Motor neuron (in vitro differentiated cells): ENCODE measurements at places on chromosomes 6 and 20.

DNA sequence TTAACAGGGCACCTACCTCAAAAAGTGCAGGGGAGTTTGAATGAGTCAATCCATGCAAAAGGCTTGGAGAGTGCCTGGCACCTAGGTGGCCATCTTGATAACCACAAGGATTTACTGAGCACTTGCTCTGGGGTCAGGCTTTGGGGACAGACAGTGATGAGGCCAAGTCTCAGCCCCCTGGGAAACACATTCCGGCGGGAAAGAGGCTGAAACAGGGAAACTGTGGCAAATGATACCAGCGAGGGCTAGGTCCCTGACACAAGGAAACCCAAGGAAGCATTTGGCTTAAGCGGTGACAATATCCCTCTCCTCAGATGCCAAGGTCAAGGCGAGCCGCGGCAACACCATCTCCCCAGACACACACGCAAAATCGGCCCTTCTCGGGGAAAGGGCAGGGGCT lies 527 bp upstream of the DOK5 start:
- ATAC-seq = no peak

GRCh38 chr20:47886454-47887041 lies 101.3 kb upstream of the SULF2 start:
- ATAC-seq = no peak

DNA sequence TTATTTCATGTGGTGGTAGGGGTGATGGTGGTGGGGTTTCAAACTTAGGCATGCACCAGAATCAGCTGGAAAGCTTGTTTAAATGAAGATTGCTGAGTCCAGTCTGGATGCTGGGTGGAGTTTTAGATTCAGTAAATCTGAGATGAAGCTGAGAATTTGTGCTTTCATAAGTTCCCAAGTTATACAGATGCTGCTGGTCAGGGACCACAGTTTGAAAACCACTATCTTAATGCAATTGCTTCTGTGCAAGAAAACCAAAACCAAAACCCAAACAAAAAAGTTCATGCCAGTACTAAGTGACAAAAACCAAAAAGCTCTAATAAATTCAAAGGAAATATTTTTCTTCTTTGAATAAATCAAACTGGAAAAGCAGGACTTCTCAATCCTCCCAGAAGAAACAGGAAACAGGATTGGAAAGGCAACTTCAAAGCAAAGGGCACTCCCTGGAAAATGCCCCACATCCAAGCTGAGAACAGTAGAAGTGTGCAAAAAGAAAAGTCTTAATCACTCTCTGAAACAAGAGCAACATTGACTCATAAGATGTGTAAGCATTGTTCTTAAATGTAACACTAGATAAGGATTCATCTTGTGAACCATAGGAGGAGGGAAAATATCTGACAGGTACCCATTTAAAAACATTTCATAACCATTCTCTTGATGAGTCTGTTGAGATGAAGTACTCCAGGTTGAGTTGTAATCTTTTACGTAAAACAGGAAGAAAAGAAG lies 481.5 kb upstream of the HSF2 start:
- no peak for ATAC-seq

DNA sequence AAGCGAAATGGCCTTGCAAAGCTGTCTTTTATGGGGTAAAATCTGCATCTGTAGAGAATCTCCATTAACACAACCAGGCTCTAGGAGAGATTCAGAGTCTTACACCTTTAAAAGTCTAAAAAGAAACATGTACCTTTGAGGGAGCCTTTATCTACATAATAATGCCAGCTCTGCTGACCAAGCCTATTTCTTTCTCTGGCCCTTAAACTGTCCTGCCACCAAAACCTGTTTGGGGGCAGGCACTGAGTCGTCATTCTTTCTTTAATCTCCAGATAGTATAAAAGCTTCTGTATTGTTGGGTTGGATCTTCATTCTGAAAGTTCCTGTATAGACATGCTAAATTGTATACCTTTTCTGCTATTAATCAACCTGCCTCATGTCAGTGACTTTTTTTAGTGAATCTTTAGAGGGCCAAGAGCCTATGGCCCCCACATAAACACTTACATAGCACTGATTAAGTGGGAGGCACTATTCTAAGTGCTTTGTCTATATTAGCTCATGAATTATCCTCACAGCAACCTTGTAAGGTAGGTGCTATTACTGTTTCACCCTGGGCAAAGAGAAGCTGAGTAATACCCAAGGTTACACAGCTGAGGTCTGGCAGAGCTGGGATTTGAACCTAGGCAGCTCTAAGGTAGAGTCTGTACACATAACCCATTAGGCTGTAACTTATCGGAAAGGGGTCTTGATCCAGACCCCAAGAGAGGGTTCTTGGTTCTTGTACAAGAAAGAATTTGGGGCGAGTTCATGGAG lies 232.3 kb upstream of the DTNBP1 start:
- ATAC-seq = no peak

DNA sequence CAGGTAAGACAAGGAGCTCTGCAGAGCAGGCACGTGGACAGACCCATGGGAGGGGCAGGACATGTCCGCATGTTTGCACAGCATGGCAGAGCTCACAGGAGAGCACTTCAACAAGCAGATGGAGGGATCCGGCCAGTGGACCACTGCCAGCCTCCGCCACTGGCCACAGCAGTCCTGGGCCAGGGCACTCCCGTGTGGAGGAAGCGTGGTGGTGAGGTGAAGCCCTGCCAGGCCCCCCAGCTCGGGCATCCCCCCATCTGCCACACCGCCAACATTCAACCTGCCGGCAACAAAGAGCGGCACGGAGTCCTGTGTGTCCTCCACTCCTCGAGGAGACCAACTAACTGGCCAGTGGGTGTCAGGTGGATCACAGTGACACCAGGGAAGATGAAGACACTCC lies 104.3 kb upstream of the AGPAT4 start:
- no peak for ATAC-seq
